ENCODE measurements at places on chromosomes 11 and 22. TPM values are rescaled to one million over a fixed set of nuclear protein-coding genes. Genes with fewer than 3 reads are reported as not detected.

DNA sequence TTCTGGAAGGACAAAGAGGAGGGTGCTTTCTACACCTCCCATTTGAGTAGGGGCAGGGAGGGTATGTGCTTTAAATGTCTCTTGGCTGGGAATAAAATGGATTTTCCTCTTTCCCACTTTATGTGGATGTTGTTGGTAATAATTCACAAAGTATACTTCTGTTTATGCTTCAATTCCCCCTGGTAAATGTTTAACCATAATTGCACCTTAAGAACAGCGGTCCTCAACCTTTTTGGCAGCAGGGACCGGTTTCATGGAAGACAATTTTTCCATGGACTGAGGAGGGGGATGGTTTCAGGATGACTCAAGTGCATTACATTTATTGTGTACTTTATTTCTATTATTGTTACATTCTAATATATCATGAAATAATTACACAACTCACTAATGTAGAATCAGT lies 4.0 kb upstream of the TP53AIP1 start:
- DNase-seq = no peak

- DNase-seq = no peak
Measured at GRCh38 chr22:34993548-34993947, 72.4 kb upstream of the ISX start.

DNA sequence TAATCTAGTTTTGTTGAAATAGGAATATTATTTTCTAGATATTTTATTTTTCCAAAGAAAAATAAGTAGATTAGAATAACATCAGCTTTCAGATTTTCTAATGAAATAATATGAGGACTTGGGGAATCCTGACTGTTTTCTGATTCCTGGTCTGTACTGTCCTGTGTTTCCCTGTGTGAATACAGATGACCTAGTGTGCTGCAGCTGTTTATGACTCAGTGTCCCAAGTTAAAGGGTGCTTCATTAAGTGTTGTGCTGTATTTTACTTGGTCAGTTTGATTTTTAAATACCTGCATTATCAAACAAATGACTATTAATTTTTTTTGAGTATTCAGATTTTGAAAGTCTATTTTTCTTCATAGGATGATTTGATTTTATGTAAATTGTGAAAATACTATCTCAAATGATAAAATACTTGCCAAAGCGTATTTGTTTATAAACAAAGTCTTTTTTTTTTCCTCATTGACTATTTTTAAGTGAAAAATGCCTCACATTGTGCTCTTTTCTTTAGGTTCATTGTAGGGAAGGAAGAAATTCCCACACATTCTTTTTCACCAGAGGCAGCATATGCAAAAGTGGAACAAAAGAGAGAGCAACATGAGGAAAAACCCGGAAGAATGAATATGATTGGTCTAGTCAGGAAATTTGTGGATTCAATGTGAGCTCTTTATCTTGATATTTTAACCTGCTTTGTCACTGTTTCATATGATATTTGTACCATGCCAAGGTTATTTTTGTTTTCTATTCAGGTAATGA lies 264.2 kb downstream of the TMEM135 start:
- DNase-seq = no peak

- DNase-seq = no peak
Measured at GRCh38 chr22:45648301-45649117, 23.1 kb upstream of the ATXN10 start.

GRCh38 chr11:107203656-107204055 lies 185.4 kb upstream of the GUCY1A2 start:
- no peak for DNase-seq

The RRP8 gene
- 15.9 TPM for polyA plus RNA-seq

GRCh38 chr11:74100231-74100630 lies 70.6 kb downstream of the C2CD3 start:
- DNase-seq = no peak

GRCh38 chr11:78957476-78958245 lies 383.0 kb upstream of the NARS2 start:
- DNase-seq = no peak

The TMEM151A gene
- 0.54 TPM for polyA plus RNA-seq

GRCh38 chr22:41768430-41768829 lies 32.0 kb upstream of the CCDC134 start:
- DNase-seq = no peak

The PHF21B gene
- polyA plus RNA-seq = 0.09 TPM

GRCh38 chr11:119380827-119381180 lies 686 bp downstream of the USP2 start:
- no peak for DNase-seq

The MB gene
- 76.9 TPM for polyA plus RNA-seq

DNA sequence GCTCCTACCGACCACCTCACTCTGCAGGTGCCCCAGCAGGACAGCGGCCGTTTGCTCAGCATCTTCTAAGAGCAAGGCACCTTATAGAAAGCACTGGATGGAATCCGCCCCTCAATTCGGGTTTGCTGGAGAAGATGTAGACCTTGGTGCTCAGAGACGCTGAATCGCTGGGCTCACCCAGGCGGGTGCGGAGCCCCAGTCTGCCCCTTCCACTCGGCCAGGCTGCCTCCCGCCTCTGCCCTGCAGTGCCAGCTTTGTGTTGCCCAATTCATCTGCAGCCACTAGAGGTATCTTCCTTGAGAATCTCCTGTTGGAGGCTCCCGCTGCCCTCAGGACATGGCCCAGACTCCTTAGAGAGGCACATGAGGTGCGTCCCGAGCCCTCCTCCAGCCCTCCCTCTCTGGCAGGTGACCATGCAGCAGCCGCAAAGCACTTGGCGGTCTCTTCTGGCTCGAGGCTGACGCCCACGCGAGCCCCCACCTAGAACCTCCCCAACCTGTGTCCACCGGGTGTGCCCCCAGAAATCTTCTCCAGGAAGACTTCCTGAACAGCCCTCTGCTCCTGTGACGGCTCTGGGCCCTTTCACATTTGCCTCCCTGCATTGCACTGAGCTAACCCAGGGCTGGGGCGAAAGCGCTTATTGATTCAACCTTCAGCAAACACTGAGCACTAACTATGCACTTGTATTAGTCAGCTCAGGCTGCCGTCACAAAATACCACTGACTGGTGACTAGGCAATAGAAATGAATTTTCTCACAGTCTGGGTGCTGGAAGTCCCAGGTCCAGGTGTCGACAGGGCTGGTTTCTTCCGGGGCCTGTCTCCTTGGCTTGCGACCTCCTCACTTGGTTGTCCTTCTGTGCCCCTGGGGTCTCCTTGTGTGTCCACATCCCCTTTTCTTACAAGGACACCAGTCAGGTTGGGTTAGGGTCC lies 117.5 kb downstream of the WNT7B start:
- no peak for DNase-seq

GRCh38 chr11:86582898-86583297 lies 89.5 kb downstream of the ME3 start:
- DNase-seq = no peak

GRCh38 chr22:36180038-36180880 lies 19.7 kb upstream of the APOL3 start:
- peak; percentile 81 for DNase-seq

The CCDC73 gene
- not detected for polyA plus RNA-seq

DNA sequence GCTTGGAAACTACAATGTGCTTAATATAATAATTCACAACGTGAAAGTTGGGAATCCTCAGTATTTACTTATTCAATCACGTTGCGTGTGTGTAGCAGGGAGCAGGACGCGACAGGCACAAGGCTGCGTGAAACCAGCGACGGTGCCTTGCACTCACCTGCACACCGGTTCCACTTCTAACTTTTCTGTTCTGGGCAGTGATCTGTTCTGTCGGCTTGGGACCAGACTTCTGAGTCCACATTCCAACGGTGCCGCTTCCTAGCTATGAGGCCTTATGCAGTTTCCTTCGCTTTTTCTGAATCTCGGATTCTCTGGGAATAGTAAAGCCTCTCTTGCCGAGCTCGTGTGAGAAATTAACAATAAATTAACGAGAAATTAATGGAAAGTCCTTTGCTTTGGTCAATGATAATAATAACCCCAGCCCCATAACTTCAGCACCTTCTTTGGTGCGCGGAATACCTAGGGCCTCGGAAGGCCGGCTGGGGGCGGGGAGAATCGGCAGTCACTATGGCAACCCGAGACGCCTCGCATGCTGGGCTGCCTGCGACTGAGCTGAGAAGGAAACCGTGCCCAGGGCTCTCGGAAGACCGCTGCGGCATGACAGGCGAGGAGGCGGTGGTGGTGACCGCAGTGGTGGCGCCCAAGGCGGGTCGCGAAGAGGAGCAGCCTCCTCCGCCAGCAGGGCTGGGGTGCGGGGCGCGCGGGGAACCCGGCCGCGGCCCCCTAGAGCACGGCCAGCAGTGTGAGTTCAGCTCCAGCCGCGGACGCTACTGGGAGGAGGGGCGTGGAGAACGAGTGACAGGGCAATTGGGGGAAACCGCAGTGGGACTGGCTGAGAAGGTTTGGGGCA lies at the start of gene C11orf97:
Gene C11orf97 (plus strand): TSS at position 530 of the 850 bp plus-strand sequence. CDS start 68 bp downstream, at position 598.
- DNase-seq = peak; percentile 44

The FOLR3 gene
- not detected for polyA plus RNA-seq

DNA sequence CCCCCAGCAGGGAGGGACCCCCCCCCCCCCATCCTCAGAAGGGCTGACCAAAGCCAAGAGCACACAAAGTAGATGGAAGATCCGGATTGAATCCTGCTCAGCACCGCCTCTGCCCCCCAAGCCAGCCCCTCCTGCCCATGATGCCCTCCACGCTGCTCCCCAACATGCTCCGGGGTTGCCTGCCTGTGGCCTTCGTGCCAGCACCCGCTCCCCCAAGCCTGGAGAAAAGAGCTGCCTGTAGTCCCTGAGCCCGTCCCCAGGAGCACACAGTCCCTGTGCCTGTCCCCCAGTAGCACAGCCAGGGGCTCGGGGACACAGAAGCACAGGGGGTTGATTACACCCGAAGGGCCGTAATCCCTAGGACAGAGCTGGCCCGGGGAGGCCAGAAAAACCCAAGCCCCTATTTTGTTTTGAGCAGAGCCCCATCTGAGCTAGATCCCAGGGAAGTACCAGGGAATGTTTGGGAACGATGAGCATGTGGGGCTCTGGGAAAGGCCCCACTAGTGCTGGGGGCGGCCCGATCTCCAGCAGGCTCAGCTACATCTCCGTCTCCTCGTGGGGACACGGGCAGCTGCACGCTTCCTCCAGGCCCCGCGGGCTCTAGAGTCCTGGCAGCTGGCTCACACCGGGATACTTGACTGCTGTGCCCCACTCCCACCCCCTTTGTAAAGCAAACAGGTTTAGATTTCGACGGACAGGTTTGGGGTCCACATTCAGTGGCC lies 66.7 kb downstream of the PHF21B start:
- DNase-seq = no peak

The MYRF gene
- polyA plus RNA-seq = 21.7 TPM

DNA sequence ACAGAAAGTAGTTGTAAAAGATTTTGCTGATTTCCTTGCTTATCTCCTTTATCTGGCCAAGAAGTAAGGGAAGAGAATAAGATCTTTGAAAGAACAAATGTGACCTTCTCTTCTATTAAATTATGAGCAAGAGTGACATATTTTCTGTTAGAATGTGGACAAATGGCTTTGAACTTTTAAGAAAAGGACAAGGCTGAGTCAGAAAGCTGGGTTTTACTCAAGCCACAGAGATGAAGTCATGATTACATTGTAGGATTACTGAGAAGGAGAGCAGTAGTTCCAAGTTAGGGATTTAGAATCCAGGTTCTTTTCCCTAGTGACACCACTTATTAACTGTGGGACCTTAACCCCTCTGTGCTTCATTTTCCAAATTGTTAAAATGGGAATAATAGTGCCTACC lies 13.5 kb downstream of the CCDC90B start:
- DNase-seq = no peak

- DNase-seq = no peak
Measured at GRCh38 chr11:85902353-85902752, 47.2 kb downstream of the CCDC83 start.

The IRAG1 gene
- 1.6 TPM for polyA plus RNA-seq

The C11orf87 gene
- polyA plus RNA-seq = 0.01 TPM

The CDC42EP1 gene
- 29.5 TPM for polyA plus RNA-seq

GRCh38 chr11:114034956-114035355 lies 24.6 kb upstream of the ZBTB16 start:
- DNase-seq = no peak

GRCh38 chr11:66195867-66196266 lies 72.6 kb upstream of the RAB1B start:
- DNase-seq = peak; percentile 37

The SLC22A9 gene
- not detected for polyA plus RNA-seq

GRCh38 chr11:10436224-10436623 lies 18.8 kb upstream of the AMPD3 start:
- no peak for DNase-seq

- DNase-seq = no peak
Measured at GRCh38 chr11:62880231-62880802, 379 bp upstream of the SLC3A2 start.

GRCh38 chr11:67054836-67055523 lies 1.7 kb upstream of the RHOD start:
- DNase-seq = peak; percentile 98

- no peak for DNase-seq
Measured at GRCh38 chr11:96481204-96481603, 91.4 kb downstream of the JRKL start.

DNA sequence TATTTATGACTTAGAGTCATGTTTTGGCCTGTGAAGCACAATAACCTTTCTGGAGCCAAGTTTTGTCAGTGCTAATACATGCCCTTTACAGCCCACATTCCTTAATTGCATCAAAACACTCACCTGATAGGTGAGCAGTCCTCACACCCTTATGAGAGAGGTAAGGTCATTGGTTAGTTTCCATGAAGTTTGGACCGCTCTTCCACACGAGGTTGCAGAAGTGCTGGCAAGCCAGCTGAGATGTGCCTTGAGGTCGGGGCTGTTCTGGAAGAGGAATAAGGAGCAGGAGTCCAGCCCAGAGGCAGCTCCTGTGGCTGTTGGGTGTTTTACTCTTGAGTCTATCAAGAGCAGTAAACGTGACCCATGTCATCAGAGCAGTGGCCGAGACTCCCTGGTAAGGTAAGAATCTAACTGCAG lies 76.3 kb downstream of the CYB5R2 start:
- peak; percentile 69 for DNase-seq

DNA sequence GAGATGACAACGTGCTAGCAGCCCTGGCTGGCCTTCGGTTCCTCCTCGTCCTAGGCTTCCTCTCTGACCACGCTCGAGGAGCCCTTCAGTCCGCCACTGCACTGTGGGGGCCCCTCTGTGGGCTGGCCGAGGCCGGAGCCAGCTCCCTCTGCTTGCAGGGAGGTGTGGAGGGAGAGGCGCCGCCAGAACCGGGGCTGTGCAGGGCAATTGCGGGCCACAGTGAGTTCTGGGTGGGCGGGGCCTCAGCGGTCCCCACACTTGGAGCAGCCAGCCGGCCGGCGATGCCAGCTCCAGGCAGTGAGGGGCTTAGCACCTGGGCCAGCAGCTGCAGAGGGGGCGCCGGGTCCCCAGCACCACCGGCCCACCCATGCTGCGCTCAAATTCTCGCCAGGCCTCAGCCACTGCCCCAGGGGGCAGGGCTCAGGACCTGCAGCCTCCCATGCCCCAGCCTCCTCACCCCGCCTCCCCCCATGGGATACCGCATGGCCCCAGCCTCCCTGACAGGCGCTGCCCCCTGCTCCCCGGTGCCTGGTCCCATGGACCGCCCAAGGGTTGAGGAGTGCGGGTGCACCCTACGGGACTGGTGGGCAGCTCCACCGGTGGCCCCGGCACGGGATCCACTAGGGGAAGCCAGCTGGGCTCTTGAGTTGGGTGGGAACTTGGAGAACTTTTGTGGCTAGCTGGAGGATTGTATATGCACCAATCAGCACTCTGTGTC lies 399.4 kb downstream of the LUZP2 start:
- no peak for DNase-seq

All from small intestine (tissue), 16 donors.